ENCODE measurements at places on chromosomes 3 and 15.

- DNase-seq, result peak; percentile 45
Observed at GRCh38 chr3:115960799-115961198, 337.5 kb downstream of the GAP43 start.

GRCh38 chr15:73781038-73781925 lies 28.1 kb upstream of the INSYN1 start:
- DNase-seq, result no peak

DNA sequence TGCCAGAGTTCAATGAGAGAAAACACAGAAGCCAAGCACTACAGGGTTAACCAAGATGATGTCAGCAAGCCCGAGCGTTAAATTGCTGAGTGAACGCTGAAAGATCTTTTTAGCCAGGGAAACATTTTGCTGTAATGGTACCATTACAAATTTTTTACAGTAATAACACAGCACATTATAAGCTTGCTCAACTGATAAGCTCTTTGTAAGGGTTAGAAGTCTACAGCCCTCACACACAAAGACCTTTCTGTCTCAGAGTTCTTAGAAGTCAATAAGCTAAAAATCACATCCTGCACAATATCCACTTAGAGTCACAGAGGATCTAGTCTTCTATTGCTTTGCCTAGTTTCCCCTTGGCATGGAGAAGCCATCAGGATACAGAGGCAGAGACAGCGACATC lies 29.9 kb downstream of the CHSY1 start:
- DNase-seq, result no peak

GRCh38 chr3:152087153-152087552 lies 181.6 kb upstream of the MBNL1 start:
- no peak for DNase-seq

DNA sequence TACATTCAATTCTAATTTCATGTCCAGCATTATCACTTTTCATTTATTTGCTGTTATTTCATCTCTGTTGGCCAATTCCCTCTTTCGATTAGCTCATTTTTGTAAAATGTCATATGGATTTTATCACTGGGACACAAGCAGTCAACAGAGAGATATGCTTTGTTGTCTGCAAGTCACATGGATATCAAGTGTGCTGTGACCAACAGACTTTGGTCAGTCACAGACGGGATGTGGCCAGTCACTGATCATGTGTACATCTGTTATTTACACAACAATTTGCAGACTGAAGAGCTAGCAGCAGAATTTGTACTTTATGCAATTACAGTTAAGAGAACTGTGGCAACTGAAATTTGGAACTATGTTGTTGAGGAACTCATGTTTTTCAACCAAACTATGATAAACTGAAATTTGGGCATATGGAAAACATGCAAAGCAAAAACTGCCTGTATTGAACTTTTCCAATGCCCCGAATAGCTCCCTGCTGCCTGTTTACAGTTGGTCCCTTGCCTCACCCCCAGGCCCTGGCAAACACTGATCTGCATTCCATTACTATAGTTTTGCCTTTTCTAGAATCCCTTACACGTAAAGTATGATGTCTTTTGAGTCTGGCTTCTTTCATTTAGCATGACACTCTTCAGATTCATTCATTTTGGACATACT lies 104.4 kb downstream of the RPL22L1 start:
- no peak for DNase-seq

GRCh38 chr3:122640437-122640999 lies 40.1 kb upstream of the PARP14 start:
- DNase-seq, result no peak

- DNase-seq, result no peak
Observed at GRCh38 chr3:161014843-161015749, 90.1 kb downstream of the B3GALNT1 start.

DNA sequence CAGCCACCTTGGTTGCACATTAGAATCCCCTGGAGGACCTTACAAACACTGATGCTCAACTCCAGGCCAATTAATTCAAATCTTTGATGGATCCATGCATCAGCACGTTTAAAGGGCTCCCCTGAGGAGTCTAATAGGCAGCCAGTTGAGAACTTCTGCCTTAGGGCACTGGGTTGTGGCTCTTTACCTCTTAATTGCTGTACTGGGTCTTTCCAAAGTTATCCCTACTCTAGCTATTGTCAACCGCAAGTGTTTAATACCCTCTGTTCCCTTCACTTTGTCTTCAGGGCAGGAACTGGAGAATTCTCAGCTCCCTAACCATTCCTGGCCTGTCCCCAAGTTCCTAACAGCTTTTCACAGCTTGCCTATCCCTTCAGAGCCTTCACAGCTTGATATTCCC lies 15.0 kb upstream of the FAM174B start:
- DNase-seq, result no peak

All from SK-N-SH (cell line).